Amniotic stem cell (primary cell): ENCODE measurements at places on chromosomes 3 and 15.

DNA sequence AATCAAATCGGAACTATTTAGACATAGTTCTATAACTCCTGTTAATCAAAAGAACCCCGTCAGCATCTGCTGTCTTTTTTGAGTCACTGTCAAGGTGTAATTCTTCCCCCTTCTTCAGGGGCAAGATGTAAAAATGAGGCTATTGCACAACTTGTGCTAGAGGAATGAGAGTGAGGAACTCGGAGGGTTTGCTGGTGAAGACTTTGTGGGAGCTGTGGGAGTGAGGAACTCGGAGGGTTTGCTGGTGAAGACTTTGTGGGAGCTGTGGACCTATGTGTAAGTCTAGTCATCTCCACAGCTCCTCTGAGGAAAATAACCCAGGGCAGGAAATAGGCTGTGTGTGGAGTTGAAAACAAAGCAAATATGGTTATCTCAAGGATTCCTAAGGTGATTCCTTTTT, 2.5 kb upstream of the CERS3 start:
- no peak for DNase-seq

GRCh38 chr3:144859161-144859560, 887.5 kb downstream of the DIPK2A start:
- no peak for DNase-seq

- no peak for DNase-seq
Measured at GRCh38 chr3:126693921-126694320, 10.1 kb upstream of the CHCHD6 start.

DNA sequence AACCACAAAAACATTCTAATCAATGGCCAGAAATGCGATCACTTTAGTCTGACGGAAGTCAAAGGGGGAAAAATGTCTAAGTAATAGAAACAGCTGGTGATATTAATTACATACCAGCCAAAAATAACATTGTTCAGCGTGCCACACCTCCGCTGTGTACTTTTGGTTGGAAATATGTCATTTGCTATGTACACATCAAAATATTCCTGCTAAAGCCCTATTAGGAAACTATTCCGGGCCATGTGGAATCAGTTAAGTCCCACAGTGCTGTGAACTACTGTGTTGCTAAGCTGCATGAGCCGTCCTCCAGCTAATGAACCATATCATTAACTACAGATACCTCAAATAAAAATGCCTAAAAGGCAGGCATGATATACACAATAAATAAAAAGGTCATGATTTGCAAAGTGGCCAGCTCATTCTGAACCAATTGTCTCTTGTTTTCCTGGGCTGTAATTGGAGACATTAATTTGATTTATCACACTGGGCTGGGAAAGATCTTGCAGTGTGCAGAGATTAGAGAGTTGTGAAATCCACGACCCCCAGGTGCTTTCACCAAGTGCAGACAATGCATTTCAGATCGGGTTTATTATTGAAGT, 200.5 kb upstream of the LRTM1 start:
- DNase-seq = no peak

DNA sequence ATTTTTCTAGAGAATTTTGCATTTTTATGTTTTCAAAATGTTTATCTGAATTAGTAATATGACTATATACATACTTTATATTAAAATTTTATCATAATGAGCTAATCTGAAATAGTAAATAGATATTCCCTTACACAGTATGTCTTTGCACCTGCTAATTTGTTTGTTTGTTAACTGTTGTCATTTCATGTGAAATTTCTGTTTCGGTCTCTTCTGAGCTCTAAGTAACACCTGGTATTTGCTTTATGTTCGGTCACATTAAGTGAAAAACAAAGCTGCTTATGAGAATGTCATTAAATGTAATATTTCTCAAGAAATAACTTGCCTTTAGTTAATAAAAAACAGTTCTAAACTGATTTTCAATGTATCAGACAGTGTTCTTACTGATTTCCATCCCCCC, 61.1 kb downstream of the FNDC3B start:
- no peak for DNase-seq

GRCh38 chr3:39143051-39143885, 10.1 kb downstream of the CSRNP1 start:
- no peak for DNase-seq

- DNase-seq = no peak
Measured at GRCh38 chr3:56055951-56056350, 412.3 kb downstream of the ERC2 start.

- no peak for DNase-seq
Measured at GRCh38 chr15:78317145-78317836, 17.9 kb upstream of the SKIC8 start.

GRCh38 chr15:53644660-53645059, 114.8 kb downstream of the WDR72 start:
- DNase-seq = no peak

GRCh38 chr15:40461958-40462357, 8.8 kb upstream of the CHST14 start:
- DNase-seq = no peak

- DNase-seq = peak; percentile 33
Measured at GRCh38 chr3:101509811-101510210, 3.2 kb downstream of the SENP7 start.

DNA sequence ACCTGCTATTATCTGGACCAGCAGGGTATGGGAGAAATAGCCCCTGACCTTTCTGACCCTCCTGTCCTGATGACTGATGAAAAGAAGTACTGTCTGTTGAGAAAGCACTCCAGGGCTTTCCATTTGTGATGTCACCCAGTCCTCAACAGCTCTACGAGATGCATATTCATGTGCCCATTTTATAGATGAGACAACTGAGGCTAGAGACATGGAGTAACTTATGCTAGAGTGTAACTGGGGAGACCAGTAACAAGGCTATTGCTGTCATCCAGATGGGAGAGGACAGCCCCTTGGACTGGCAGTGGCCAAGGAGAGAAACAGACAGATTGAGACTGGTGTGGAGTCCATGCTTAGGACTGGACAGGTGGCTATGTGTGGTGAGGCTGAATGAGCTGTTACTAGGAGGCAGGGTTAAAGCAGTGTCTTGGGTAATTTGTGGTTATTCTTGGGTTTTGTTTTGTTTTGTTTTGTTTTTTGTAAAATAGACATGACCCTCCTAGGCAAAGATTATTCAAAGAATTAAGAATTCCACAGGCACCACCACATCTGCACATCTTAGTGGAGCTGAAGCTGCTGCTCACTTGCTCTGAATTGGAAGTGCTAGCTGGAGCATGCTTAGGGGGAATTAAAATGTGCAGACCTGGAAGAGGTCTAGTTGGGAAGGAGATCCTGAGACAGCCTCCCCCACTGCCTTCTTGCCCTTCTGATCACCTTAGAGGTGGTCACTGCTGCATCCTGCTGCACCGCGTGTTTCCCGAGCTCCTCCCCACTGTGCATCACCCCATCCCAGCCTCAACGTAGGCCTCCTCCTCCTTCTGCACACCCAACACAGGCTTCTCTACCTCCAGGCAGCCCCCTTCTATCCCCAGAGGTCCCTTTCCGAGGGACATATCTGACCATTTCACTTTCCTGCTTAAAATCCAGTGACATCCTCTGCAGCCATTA, 8.4 kb downstream of the HRH1 start:
- no peak for DNase-seq

DNA sequence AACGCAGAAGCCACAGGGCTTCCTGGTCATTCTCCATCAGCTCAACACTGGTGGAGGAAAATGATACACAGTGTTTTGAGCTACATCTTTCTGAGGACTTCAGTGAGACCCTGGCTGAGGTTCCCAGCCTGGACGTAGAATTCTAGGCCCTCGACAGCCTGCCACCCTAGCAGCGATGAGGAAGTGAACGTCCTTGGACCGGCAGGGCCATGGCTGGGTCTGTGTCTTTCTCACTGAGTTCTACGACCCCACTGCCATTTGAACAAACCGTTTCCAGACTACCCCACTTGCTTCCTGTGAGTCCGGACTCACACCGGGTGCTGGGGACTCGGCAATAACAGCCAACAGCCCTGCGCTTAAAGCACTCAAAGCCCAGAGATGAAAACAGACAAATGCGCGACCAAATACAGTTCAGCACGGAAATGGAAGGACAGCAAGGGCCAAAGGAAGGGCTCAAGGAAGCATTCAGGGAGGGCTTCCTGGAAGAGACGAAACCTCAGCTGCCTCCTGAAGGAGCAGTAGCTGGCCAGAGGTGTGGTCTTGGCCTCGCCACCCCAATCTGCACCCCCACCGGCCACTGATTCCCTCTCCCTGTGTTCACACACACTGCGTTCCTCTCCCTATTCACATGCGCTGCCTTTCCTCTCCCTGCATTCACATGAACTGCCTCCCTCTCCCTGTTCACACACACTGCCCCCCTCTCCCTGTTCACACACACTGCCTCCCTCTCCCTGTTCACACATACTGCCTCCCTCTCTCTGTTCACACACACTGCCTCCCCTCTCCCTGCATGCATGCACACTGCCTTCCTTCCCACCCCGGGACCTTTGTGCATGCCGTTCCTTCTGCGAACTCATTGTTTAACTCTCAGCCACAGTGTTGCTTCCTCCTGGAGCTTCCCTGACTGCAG, 136.3 kb upstream of the PRR20G start:
- DNase-seq = no peak

DNA sequence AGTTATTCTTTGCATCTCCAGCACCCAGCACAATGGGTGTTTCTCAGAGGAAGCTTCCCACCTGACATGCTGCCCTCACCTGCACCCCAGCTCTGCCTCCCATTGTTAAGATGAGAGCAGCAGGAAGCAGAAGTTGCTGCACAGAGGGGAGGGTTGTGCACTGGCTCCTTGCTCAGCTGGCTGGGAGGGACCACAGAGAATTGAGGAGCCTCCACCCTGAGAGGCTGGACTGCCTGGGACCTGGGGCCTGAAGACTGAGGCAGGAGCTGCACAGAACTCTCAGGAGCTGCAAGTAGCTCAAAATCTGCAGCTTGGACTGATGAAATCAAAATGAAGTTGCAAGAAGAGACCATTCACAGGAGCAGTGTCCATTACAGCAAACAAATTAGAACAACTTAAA, 222.3 kb upstream of the LINGO1 start:
- no peak for DNase-seq

- DNase-seq = no peak
Measured at GRCh38 chr3:127545216-127545615, 45.3 kb downstream of the TPRA1 start.

DNA sequence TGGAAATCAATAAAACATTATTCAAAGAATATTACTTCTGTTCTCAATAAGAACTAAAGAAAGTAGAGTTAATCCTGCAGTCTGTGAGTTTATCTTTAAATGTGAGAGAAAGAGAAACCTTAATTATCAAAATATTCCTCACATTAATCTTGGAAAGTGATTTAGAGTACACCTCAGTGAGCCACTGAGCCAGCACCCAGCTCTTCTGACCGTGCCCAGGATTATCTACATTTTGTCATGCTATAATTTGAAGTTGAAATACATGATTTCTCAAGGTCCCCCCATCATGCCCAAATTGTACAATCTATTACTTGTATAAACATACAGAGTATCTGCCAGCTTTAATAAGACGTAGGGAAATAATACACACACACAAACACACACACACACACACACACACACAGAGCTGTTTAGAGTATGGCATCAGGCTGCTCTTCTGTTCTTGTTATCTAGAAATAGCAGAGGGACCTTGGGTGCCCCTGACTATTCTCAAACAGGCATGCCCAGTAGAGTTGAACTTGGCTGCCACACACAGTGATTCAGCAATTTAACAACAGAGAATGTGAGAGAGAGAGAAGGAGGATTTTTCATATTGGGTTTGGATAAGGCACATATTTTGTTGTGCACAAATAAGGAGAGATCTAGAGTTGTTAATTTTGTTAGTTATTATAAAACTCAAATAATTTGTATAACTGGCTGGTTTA, 74.4 kb downstream of the P2RY1 start:
- DNase-seq = no peak

- no peak for DNase-seq
Measured at GRCh38 chr15:88610701-88611231, 10.4 kb upstream of the AEN start.

GRCh38 chr15:80201256-80202015, 48.6 kb downstream of the FAH start:
- DNase-seq = no peak

GRCh38 chr3:32522682-32523081, 20.0 kb upstream of the CMTM6 start:
- DNase-seq = no peak

- peak; percentile 12 for DNase-seq
Measured at GRCh38 chr15:40150163-40150925, 10.5 kb upstream of the BUB1B start.

- DNase-seq = no peak
Measured at GRCh38 chr15:74209997-74210671, 7.5 kb upstream of the STRA6 start.

GRCh38 chr3:177681852-177682251, 484.6 kb upstream of the TBL1XR1 start:
- DNase-seq = no peak

DNA sequence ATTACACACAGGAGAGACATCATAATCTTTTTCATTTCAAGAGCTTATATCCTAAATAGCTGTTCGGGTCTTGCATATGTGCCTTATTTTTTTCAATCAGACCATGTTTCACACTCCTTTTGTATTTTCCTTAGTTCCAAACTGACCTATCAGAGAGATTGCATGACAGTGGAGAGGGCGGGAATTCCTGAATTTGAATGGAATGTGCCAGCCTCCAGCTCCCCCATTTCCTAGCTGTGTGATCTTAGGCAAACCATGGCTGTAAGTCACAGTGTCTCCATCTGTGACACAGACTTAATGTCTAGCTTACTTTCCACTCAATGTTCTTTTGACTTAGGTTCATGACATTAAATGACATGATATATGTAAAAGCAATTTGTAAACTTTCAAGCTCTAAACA, 62.0 kb upstream of the CSTA start:
- DNase-seq = no peak

GRCh38 chr3:63679186-63679585, 26.7 kb downstream of the SNTN start:
- DNase-seq = no peak

GRCh38 chr3:94336046-94336753, 273.3 kb downstream of the NSUN3 start:
- no peak for DNase-seq

DNA sequence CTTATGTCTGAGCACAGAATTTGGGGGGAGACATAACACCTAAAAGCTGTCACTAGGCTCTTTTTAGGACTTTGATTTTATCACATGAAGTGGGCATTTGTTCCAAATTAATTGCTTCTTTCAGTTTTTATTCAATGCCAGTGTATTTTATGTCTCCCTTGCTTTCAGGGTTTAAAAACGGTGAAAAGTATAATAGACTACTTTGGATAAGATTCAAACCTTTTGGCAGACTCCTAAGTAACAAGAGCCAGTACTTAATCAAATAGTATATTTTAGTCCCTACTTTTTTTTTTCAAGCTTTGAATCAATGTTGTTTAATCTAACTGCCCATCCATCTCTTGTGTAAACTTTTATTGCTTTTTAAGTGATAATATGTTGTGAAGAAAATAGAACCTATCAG, 847.2 kb upstream of the DPPA4 start:
- DNase-seq = no peak
